ENCODE measurements at places on chromosomes 3 and 15.

- no peak for DNase-seq
Observed at GRCh38 chr3:134801204-134801958, 6.3 kb downstream of the EPHB1 start.

DNA sequence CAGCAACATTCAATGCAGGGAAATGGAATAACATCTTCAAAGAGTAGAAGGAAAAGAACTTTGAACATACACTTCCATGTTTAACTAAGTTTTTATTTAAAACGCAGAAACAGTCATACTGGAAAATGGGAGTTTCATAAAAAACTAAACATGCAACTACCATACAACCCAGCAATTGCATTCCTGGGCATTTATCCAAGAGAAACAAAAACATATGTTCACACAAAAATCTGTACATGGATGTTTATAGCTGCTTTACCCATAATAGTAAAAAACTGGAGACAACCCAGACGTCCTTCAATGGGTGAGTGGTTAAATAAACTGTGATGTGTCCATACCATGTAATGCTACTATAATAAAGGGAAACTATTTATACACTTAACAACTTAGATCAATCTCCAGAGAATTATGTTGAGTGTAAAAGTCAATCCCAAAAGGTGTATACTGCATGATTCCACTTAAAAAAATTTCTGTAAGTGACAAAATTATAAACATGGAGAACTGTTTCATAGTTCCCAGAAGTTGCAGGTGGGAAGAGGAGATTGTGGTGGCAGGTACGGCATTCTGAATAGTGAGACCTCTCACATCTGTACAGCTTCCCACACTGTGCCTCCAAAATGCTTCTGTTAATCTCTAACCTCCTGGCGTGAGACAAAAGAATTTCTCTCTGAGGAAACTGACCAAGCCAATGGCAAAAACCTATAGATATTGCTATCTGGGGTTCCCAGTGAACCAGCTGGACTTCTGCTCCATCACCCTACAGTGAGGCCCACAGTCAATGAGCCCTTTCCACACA lies 23.1 kb downstream of the ISG20 start:
- no peak for DNase-seq

GRCh38 chr15:40367686-40368611 lies 9.9 kb downstream of the DISP2 start:
- peak; percentile 60 for DNase-seq

DNA sequence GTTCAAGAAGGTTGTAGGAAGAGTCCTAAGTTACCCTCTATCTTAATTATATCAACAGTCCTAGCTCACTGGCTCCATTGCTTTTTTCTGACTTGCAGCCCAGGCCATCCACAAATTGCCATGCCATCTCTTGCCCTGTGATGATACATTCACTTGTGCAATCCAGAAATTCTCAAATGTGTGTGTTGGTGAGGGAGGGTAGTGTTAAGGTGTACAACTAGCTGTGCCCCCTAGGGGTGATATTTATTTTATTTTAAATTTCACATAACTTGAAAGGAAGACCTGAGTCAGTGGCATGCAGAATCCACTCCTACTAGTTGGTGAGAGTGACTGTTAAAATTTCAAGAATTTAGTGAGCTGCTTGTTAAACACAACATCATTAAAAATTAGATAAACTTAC lies 156.1 kb upstream of the ANKRD28 start:
- no peak for DNase-seq

GRCh38 chr3:10466186-10466585 lies 39.2 kb downstream of the ATP2B2 start:
- no peak for DNase-seq

- no peak for DNase-seq
Observed at GRCh38 chr15:86059851-86060250, 19.8 kb upstream of the AGBL1 start.

GRCh38 chr15:26875476-26875850 lies 8.6 kb downstream of the GABRA5 start:
- no peak for DNase-seq

GRCh38 chr3:32366638-32367397 lies 24.8 kb upstream of the CMTM7 start:
- no peak for DNase-seq

GRCh38 chr15:100986158-100986896 lies 67.2 kb downstream of the LRRK1 start:
- DNase-seq, result no peak

DNA sequence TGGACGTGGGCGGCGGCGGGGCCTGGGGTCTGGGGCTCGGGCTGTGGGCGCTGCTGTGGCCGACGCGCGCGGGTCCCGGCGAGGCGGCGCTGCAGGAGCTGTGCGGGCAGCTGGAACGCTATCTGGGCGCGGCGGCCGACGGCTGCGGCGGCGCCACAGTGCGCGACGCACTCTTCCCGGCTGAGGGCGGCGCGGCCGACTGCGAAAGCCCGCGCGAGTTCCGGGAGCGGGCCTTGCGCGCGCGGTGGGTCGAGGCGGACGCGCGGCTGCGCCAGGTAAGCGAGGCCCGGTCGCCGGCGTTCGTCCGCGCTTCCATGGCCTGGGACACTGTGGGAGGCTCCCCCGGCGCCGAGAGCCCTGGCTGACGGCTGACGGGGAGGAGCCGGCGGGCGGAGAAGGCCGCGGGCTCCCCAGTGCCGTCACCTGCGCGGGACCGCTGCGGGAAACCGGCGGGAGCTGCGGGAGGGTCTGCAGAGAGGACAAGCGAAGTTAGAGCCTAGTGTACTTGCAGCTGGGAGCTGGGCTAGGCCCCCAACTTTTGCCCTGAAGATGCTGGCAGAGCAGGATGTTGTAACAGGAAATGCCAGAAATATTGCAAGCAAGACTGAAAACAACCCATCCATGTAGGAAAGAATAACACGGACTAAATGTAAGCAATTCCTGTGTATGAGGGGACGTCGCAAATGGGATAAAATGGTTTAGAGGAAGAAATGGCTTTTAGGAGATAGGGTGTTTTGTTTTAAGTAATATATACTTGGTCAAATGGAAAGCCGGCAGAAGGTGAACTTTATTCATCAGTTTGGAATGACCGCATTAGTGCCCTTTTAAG lies 847 bp downstream of the WHAMM start:
- DNase-seq, result no peak

- DNase-seq, result no peak
Observed at GRCh38 chr3:52777127-52777958, at the start of gene ITIH1. ITIH1 (plus strand) TSS chr3:52777599; CDS start chr3:52777616, 17 bp downstream.

DNA sequence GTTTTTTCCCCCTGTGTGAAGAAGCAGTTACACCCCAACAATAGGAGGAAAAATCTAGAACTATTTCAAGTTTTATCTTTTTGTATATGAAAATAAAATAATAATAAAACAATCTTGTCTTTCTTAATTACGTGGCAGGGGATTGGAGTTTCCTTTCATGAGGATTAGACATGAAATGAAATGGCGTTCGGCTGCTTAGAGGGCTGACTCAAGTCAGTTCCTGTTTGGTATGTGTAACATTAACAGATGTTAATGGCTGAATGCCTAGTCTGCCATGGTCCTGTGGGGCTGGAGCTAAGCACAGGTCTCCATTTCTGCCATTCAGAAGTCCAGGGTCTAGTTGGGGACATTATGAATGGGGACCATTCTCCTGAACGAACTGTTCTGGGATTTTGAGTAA lies 3.1 kb upstream of the EXOG start:
- no peak for DNase-seq

DNA sequence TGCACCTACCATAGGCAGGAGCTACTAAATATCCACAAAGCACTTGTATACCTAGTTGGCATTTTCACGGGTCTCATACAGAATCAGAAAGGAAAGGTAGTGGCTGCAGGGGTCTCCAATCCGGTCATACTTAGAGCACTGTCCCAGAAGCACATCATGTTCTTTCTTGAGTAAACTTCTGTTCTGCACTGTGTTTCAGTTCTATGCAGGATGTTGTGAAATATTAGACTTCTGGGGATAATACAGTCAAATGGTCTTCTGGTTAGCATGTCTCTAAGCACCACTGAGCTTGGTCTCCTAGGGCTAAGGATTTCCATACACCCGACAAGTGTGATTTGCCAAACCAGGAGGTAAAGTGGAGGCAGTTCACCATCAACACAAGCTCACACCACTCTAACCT lies 27.9 kb downstream of the MINDY4B start:
- no peak for DNase-seq

DNA sequence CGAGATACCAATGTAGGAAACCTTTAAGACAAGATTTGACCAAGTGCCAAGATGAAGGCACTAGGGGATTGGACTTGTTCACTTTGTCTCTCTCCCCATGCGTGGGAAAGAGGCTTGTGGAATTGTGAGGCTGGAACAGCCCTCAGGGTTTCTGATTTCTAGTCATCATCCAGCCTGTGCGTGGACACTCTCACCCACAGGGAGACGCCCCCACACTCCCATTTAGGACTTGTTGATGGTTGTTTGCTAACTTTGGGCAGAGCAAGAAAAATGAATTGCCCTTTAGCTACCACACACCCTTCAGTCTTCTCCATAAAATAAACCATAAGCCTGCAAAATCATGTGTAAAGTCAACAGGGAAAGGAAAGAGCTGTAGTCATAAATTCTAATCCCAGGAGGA lies 18.4 kb downstream of the ACKR2 start:
- DNase-seq, result no peak

DNA sequence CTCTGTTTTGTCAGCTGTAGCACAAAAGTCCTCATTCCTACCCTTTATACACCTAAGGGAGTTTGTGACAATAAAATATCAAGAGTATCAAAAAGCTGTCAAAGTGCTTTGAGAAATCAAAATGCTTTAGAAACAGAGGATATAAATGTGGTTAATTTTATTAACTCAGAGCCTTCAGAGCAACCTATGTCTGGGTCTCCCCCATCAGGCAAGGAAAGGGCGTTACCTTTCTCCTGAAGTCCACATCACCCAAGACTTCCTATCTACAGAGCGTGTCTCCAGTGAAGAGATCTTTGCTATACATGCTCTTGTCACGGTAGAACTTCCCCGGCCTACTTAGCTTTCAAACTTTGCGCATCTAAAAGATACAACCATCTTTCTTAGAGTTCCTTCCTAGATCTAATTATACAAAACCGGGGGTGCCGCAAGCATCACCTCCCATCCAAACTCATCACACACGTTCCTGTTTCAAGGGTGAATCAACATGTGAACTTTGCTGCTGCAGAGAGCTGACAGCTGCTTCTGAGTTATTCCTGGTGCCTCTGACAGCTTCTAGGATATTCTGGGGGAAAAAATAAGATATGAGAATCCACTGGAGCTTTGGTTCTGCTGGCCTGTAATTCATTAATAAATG lies 93.0 kb downstream of the RARB start:
- DNase-seq, result no peak

- no peak for DNase-seq
Observed at GRCh38 chr3:160826991-160827390, 71.0 kb downstream of the PPM1L start.

- no peak for DNase-seq
Observed at GRCh38 chr15:56699743-56700142, 33.6 kb downstream of the ZNF280D start.

GRCh38 chr15:56199038-56199437 lies 44.6 kb downstream of the RFX7 start:
- no peak for DNase-seq

- no peak for DNase-seq
Observed at GRCh38 chr3:158379517-158379916, 191.5 kb upstream of the MLF1 start.

DNA sequence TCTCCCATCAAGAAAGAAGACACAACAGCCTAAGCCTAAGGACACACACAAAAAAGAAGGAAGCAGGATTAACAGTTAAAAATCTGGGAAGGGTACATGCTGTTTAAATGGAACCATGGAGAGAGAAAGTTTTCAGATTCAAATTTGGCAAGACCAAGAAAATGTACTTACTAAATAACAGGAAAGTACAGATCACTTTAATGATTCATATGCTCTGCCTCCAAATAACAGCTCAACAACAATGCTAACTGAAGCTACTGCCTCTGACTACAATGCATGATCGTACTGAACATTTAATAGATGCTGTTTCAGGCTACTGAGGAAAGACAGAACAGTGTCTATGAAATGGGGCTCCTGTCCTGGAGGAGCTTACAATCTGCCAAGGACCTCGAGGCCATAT lies 8.4 kb upstream of the NMB start:
- no peak for DNase-seq

DNA sequence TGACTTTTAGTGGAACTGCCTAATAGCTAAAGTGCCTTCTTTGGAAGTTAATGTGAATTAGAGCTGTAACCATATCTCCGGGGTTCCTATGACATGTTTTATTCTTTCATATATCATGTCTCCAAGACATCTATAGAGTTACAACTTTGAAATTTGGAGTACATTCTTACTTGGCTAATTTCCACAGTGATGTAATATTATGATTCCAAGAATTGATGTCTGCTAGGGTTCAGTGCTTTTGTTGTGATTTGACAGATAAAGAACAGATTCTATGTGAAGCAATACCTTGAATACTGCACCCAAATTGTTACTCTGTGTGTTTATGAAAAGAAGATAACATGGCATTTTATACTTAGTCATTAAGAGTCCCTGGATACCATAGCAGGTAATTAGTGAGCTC lies 934.3 kb downstream of the NTRK3 start:
- DNase-seq, result no peak

GRCh38 chr15:60764408-60764963 lies 285.5 kb upstream of the ICE2 start:
- no peak for DNase-seq

DNA sequence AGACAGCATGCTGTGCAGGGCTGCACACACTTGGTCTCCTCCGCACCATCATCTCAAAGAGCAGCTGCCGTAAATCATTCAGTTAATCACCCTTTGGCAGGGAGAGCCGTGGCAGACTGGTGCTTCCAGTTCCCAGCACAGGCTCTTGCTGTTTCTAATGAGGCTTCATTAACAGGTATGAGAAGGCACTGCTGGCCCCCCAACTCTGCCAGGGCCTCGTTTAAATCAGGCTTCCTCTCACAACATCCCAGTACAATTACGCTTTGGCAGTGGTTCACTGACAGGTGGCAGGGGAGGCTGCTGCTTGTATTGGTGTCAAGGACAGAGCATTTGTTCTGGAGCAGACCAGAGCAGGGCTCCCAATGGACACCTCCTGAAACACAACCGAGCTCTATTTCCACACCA lies 77.1 kb downstream of the BFSP2 start:
- no peak for DNase-seq

DNA sequence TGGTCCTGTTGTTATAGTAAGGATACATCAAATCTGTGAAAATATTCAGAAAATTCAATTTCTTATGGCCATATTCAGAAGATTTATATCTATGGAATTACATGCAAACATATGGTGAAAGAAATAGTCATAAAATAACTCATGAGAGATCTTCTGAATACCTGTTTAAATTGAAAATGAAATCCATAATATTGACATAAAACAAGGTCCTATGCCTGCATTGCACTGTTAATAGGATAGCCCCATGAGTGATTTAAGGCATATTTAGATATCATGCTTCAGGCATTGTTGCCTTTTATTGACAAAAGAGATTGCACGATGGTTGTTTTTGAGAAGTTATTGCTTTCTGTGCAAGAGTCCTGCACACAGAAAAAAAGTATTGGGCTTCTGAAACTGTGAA lies 591.7 kb upstream of the ZNF717 start:
- no peak for DNase-seq

- DNase-seq, result no peak
Observed at GRCh38 chr15:31215490-31216214, 111.0 kb upstream of the KLF13 start.

Data from GF-D8 (cell line).